Transverse colon (tissue), 4 donors: ENCODE measurements at places on chromosomes 6 and 20. TPM values are rescaled to one million over a fixed set of nuclear protein-coding genes. Genes with fewer than 3 reads are reported as not detected.
A peak's percentile ranks its signal among the peaks of the same experiment; 100 is the strongest.

Gene NKX2-4
- total RNA-seq: not detected

GRCh38 chr6:152441902-152442301, 195.3 kb downstream of the SYNE1 start:
- H3K4me1 ChIP-seq: no peaks in the 10 kb centered on the region
- H3K27me3 ChIP-seq: no peaks in the 10 kb centered on the region
- no peak overlapping the region for H3K27ac ChIP-seq
- no peak for DNase-seq
- no peaks in the 10 kb centered on the region for H3K36me3 ChIP-seq
- H3K4me3 ChIP-seq: no peak overlapping the region

DNA sequence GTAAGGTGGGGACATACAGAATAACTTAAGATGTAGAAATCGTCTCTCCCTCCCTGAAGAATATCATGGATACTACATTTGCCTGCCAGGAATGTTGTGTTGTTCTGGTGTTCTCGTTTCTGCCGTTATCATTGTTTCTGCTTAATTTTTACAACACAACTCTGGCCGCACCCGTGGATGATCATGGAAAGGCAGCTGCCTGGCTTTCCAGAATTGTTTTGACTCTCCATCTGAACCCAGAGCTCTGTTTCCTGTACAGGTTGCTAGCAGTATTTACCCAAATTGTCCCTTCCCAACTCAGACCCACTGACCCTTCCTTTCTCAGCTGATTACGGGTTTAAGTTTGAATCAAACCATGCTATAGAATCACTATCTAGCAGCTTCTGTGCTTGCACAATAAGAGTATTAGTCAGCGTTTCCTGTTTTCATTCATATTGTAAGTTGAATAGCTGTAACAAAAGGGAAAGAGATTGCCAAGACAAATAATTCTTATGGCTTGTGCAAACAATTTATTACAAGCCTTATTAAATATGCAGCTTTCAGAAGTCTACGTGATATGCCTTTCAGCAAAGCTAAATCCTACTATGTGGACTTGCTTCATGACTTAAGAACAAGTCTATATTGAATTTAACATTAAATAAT, 139.0 kb downstream of the MTHFD1L start:
- no peak overlapping the region for H3K4me3 ChIP-seq
- DNase-seq: no peak
- H3K36me3 ChIP-seq: no peaks in the 10 kb centered on the region
- H3K27me3 ChIP-seq: no peaks in the 10 kb centered on the region
- peaks cover 11% of the 10 kb centered on the region for H3K4me1 ChIP-seq

GRCh38 chr20:38267296-38267695, 6.8 kb upstream of the KIAA1755 start:
- peaks cover 10% of the 10 kb centered on the region for H3K4me1 ChIP-seq
- no peak for DNase-seq
- no peak overlapping the region for H3K27ac ChIP-seq
- no peak overlapping the region for H3K4me3 ChIP-seq

- no peak overlapping the region for H3K27ac ChIP-seq
- no peaks in the 10 kb centered on the region for H3K36me3 ChIP-seq
- peak; percentile 66 for DNase-seq
- no peaks in the 10 kb centered on the region for H3K27me3 ChIP-seq
- H3K4me3 ChIP-seq: no peak overlapping the region
- H3K4me1 ChIP-seq: no peaks in the 10 kb centered on the region
Measured at GRCh38 chr6:39892490-39893129, 41.7 kb downstream of the MOCS1 start.
